T47D (cell line): ENCODE measurements at places on chromosomes 2 and 18.

DNA sequence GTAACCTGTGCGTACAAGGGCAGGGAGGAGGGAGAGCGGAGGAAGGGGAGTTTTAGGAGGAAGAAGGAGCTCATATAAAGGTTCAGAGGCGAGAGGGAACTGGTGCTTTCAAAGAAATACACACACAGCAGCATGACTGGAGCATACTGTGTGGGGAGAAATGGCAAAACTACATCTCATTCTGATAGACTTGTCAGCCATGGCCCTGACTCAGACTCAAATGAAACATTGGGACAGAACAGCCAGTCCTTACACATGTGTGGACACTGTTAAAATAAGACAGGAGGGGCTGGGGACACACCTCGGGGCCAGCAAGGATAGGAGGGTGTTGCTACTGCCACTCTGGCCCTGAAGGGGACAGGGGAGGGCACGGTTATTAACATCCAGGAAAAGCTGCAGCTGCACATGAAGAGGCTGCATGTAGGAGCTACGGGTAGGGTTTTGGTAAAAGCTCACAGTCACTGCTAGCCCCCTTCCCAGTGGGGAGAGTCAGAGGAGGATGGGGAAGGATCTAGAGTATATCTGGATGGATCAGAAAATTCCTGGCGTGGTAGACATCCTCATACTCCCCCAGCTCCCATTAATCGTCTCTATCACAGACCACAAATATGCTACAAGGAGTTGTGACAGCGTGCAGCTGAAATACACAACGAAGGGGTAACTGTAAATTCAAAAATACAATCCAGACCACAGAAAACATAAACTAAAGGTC lies 110.5 kb downstream of the GATA6 start:
- no peak for DNase-seq

DNA sequence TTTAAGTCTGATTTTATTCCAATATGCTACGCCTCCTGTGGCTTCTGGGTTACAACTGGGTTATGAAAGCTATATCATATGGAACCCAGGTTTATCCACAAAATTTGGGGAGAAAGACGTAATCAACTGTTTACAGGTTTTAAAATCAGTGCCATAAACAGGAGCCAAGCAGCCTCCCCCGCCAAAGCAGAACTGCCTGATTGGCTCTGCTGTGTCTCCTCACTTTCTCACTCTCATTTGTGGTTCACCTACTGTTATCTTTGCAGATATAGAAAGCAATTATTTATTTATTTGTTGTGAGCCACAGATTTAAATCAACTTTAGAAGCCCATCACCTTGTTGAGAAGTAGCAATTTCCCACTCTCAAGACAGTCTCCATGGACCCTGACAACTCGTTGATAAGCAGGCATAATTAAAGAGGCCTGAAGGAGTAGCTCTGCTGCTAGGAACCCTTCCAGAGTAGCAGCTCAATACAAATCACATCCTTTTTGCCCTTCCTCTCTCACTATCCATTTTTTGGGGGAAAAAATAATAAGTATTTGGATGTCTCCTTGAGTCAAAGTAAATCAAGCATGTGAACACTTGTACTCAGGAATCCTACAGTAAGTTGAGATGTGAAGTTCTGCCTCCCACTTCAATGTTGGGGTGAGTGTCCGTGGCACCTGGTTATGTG lies 191.0 kb upstream of the CCDC150 start:
- DNase-seq = no peak

DNA sequence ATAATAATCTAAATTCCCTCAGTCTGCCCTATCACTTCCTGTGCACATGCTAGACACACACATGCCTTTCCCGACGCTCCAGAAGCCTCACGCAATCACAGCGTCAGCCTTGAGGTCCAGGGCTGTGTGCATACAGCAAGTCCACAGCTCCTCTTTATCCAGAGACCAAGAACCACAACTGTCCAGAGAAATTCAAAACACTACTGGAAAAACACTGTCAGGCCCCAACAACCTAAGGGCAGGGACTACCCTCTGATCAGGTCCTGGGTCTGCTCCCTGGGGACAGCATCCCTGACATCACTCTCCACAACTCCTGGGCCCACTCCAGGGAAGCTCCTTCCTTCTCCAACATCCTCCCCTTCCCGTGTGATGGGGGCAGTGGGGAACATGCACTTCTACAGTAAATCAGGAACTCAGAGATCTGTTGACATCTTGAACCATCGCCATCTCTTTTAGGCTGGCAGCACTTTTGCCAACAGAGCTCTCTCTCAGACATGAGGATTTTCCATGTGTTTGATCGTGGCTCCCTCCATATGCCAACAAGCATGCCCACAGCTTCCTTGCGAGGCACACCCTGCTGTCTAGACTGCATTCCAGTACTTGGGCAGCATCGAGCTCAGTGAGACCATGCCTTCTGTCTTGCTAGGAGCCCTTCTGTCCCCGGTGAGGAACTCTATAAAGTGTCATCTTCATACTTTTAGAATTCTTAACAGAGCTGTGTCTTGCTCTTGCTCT lies 15.4 kb downstream of the TEX51 start:
- DNase-seq = no peak

DNA sequence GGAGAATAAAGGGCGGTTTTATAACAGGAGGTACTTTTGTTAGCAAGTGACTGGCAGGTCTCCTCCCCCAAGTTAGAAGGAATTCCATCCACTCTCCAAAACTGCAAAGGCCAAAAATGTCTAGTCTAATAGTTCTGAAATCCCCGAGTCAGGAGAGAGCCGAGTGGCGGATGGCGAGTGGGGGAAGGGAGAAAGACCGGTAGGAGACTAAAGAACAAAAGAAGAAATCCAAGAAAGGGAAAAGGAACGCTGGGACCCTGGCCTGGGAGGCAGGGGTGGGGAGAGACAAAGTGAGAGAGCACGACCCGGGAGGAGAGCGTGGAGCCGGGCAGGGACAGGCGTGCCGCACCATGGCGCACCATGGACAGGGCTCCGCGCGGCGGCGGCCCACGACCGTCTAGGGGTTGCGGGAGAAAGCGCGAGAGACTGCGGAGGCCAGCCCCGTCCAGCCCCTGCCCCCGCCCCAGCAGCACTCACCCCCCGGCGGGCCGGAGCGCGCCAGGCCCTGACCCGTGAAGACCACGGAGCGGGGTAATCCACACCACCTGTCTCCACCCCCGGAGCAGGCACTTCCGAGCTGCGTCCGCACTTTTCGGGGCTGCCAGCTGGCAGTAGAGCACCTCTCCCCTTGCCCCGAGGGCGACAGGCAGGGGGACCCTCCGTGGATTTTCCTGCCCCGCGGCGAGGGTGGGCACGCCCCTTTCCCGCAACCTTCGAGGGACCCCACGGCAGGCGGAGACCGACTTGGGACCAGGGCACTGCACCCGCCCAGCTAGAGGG lies 1.6 kb downstream of the CDH2 start:
- DNase-seq = no peak

DNA sequence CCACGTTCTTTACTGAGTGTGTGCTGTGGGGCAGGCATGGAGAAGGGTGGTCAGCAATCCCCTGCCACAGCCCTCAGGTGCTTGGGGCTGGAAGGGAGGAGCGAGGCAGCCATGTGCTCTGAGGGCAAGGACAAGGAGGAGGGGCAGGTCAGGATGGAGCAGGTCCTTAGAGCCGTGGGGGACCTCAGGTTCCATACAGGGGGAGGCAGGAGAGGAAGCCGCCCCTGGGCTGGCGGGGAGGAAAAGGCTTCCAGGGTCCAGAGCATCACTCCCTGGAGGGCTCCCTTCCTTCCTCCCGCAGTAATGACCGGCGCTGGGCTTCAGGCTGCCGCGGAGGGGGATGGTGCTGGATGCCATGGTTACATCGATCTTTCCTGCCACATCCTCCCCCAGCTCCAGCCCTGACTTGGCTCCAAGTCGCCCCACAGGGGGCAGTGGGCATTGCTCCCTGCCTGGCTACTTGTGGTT lies 6.6 kb downstream of the GAREM2 start:
- no peak for DNase-seq

DNA sequence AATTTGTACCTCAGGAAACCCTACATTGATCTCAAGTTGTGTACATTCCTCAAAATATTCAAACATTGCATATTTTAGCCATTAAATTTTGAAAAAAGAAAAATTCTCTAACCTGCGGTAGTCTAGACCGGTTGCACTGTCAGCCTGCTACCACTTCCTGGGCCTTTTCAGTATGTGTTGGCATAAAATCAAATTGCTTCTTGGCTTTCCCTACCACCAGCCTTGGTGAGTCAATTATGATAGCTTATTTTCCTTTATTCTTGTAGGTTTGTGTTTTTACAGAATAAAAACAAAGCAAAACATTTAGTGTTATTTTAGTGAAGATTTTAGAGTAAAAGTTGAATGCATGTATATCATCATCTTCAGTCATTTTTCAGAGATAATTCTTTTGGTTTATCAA lies 61.2 kb downstream of the FAM171B start:
- DNase-seq = no peak

- DNase-seq = no peak
These were observed 794.9 kb upstream of the ACVR2A start for GRCh38 chr2:147049957-147050356.

DNA sequence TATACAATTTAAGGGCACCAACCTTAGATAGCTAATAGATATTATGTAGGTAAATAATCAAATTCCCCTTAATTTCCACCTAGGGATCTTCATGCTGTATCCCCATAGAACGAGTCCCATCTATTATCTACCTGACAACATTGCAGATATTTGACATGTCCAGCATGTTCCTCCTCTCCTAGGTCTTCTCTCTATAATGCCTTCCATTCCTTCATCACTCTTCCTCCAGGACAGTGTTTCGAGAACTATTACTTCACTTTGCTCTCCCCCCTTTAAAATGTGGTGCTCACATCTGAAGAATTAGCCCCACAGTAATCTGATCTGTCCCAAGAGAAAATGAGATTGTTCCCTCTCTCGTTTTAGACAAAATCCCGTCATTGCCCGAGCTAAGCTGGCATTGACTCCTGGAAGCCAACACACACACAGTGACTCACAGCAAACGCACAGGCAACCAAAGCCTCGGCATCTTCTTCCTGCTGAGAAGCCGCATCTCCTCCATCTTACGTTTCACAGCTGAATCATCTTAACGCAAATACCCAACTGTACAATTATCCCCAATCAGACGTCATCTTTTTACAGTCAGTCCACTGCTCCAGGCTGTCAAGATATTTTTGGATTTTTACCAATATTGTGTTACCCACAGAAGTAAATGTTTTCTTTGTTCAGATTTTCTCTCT lies 162.9 kb upstream of the AGAP1 start:
- peak; percentile 74 for DNase-seq

GRCh38 chr2:99735753-99736152 lies 245.9 kb upstream of the REV1 start:
- no peak for DNase-seq

DNA sequence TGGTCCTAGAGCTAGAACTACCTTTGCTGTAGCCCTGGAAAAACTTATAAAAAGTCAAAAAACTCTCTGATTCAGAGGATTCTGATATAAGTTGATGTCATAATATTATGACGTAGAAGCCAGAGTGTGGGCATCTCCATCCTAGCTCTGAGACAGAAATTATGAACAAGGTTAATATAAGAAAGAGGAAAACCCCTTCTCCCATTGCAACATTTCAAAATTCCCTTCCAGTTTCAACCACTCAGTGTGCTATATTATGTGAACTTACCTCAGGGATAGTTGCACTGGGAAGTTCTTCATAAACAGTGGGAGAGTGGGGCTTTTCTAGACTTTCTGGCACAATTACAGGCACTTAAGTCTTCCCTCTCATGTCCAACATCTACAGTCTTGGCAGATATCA lies 171.6 kb downstream of the PIK3C3 start:
- no peak for DNase-seq

- peak; percentile 44 for DNase-seq
These were observed 36.7 kb downstream of the PRKD3 start for GRCh38 chr2:37287966-37288365.

GRCh38 chr2:83764447-83765005 lies 694.6 kb downstream of the SUCLG1 start:
- DNase-seq = no peak

- peak; percentile 12 for DNase-seq
These were observed 230.9 kb upstream of the SLC14A2 start for GRCh38 chr18:45384137-45384961.

DNA sequence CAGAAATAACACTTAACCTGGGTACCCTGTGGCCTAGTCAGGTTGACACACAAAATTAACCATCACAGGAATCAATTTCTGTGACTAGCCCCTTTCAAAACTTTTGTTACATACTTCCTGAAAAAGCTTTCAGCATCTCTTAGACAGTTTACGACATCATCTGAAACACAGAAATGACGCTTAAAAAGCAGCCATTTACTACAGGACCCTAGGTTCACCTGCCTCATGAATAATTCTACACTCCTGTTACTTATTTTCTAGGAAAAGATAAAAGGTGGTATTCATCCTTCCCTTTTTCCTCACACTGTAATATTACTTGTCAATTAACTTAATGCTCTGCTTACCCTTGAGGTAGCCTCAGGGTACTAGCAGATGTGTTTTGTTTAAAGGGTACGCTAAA lies 388.4 kb downstream of the IRS1 start:
- no peak for DNase-seq

DNA sequence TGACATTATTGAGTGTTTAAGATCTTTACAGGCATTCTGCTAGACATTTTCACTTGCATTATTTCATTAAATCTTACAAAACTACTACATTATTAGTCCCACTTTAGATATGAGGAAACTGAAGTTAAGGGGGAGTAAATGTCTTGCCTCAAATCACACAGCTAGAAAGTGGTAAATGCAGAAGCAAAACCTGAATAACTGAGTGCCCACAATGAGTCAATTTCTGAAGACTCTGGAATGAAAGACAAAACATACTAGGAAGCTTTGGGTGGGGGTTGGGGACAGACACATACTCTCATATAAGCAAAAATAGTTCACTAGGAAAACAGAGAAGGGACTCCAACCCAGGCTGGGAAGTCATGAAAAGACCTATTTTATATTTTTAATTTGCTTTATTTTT lies 214.4 kb upstream of the LRATD1 start:
- no peak for DNase-seq

- peak; percentile 13 for DNase-seq
These were observed 85.0 kb downstream of the WDSUB1 start for GRCh38 chr2:159201360-159202063.

DNA sequence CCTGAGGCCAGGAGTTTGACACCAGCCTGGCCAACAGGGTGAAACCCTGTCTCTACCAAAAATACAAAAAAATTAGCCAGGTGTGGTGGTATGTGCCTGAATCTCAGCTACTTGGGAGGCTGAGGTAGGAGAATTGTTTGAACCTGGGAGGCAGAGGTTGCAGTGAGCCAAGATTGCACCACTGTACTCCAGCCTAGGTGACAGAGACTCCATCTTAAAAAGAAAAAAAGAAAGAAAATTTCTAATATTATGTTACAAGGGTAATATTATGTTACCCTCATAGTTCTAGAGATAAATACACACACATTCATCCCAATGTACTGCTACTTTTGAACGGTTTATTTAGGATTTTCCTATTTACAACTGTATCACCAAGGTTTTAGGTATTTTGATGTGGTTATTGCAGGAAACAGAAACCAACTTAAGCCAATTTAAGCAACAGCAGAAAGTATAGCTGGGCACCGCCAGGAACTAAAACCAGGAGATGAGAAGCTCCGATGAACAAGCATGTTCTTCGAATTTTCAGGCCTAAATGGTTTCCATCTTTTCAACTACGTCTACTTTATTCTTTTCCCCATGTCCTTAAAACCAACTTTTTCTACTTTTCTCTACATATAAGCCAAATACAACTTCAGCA lies 11.8 kb upstream of the ROCK1 start:
- DNase-seq = no peak

GRCh38 chr2:75616933-75617332 lies 29.6 kb upstream of the MRPL19 start:
- DNase-seq = no peak
